ENCODE measurements at places on chromosomes 11 and 22.
A peak's percentile ranks its signal among the peaks of the same experiment; 100 is the strongest.

- DNase-seq: no peak
Observed at GRCh38 chr22:46085828-46086576, 64.3 kb upstream of the PPARA start.

GRCh38 chr22:18970176-18970947, 34.3 kb upstream of the PRODH start:
- DNase-seq: no peak

- no peak for DNase-seq
Observed at GRCh38 chr11:70736937-70737640, 338.8 kb downstream of the CTTN start.

DNA sequence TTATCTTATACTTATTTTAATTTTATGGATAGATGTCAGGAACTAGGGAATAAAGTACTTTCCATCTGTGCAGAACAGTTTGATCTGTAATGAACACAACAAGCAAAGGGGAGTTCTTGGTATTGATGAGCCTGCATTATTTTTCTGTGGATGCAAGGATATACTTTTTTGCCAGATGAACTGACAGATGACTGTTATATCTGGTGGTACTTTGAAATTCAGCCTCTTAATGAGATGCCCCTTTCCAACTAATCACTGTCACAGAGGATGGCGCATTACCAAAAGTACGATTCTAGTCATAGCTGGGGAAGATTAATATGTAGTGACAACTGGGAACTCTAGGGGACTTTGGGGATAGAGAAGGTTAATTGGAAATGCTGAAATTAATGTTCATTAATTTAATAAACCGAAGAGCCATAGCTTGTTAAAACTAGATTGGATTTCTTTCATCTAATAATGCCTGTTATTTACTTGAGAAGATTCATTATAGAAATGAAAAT, 603.4 kb upstream of the CNTN5 start:
- DNase-seq: no peak

- peak; percentile 1 for DNase-seq
Observed at GRCh38 chr11:6353367-6353987, 33.2 kb upstream of the CAVIN3 start.

DNA sequence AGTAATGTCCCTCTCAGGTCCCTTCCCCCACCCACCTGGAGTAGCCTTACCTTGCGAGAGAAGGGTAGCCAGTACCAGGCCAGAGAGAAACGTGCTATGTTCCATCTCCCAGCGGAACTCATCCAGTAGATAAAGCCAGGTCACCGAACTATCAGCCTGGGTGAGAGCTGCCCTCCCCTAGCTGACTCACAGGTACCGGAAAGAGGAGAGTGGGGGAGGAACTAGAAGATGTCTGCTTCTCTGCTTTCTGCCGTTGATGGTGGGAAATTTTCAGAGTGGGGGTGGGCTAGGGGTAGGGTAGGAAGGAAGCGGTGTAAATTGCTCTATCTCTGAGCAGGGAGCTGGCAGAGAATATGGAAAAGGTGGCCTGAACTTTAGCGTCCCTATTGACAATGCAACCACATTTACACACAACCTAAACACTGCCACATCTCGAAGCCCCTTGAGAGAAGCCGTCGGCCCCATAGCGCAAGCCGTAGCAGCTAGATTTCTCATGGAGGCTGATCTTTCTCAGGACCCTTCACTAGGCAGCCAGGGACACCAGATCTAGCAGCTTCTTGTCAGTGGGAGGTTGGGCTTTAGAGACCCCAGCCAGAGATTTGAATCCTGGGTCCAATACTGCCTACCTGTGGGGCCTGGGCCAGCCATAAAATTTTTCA, at the start of gene CD3D:
Gene CD3D, minus strand, starts transcription at position 203 of the 659 bp plus-strand sequence. Its CDS starts 98 bp downstream, at position 105.
- DNase-seq: peak; percentile 51

- DNase-seq: no peak
Observed at GRCh38 chr11:16891964-16892363, 122.2 kb downstream of the PLEKHA7 start.

DNA sequence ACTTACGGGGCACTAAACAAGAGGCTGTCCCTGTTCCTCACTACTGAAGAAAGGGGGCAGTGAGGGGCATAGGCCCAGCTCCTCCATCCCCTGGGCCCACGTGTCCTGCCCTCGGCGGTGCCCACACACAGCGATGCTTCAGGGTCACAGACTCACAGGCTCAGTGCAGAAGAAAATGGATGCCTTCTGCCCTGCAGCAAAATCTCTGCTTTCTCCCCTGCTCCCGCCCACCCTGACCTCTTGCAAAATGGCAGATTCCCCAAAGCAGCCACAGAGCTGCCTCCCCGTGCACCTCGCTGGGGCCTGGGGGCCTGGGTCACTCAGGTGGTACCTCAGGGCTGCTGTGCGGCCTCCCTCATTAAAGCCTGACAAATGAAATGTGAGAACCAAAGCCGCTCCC, 204.0 kb downstream of the DSCAML1 start:
- no peak for DNase-seq

GRCh38 chr11:45659818-45660160, 5.6 kb downstream of the CHST1 start:
- no peak for DNase-seq

- no peak for DNase-seq
Observed at GRCh38 chr11:16043617-16044016, 312.7 kb downstream of the SOX6 start.

- DNase-seq: no peak
Observed at GRCh38 chr11:15629690-15630321, 515.1 kb downstream of the INSC start.

DNA sequence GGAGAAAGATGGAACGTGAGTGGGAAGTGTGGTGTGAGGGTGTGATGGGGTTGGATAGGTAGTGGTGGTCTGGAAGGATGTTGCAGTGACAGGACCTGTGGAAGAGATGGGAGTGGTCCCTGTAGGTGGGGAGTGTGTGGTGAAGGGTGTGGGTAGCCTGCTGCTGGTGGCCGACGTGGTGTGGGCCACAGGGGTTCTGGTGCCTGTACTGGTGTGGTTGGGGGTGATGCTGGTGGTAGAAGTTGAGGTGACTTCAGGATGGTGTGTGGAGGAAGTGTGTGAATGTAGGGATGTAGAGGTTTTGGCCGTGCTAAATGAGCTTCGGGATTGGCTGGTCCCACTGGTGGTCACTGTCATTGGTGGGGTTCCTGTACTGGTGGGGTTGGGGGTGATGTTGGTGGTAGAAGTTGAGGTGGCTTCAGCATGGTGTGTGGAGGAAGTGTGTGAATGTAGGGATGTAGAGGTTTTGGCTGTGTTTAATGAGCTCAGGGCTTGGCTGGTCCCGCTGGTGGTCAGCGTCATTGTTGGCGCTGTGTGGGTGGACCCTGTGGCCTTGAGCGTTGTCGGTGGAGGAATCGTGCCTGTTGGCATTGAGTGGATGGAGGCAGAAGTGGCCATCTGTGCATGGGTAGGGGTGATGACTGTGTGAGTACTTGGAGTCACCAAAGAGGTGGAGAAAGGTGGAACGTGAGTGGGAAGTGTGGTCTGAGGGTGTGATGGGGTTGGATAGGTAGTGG, 19.1 kb downstream of the MUC6 start:
- no peak for DNase-seq

GRCh38 chr11:118236170-118236569, 11.4 kb upstream of the JAML start:
- DNase-seq: no peak

- DNase-seq: no peak
Observed at GRCh38 chr11:107549253-107549953, 16.1 kb downstream of the ALKBH8 start.

- DNase-seq: no peak
Observed at GRCh38 chr11:100434821-100435641, 252.1 kb upstream of the ARHGAP42 start.

DNA sequence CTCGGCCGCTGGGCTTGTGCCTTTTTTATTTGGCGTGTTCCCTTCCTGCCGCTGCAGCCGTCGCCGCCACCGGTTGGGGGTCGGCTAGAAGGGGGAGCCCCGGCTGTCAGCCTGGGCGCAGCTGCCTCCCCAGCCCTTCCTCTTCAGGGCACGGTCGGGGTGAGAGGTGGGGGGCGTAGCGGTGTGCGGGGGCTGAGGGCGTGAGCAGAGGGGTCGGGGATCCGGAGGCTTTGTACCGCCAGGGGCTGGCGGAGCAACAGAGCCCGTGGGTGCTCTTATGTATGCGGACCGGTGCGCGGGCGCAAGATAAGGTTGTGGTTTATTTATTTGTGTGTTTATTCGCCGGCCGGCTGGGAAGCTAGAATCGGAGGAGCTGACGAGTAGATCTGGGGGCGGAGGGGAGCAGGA, 477 bp downstream of the ZBTB16 start:
- no peak for DNase-seq

DNA sequence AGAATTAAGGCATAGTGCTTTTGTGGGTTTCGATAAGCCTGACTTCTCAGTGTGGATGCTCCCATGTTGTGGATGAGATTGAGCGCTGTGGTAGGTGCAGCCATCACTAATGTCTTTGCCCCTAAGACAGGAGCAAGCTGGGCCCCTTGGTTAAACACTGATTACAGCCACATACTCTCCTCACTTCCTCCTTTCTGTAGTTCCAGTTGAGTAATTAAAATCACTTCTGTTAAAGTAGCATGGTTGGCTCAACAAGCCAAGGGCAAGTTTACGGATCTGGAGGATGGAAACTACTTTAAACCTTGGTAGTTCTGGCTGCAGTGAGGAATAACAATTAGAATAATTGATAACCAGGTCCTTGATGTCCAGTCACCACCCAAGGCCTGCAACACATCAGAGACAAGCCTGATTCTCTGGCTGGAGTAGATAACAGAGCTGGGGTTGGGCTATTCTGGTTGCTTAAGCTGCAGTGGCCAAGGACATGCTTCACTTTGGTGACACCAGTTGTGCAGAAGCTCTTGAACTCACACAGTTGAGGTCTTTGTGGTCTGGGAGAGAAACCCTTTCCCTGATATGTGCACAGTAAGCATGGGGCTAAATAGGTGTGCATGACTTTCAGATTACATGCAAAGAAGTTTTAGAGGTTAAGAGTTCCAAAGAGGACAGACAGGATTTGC, 81.3 kb downstream of the KIRREL3 start:
- DNase-seq: no peak

GRCh38 chr22:37467391-37467955, 18.7 kb downstream of the MFNG start:
- no peak for DNase-seq

DNA sequence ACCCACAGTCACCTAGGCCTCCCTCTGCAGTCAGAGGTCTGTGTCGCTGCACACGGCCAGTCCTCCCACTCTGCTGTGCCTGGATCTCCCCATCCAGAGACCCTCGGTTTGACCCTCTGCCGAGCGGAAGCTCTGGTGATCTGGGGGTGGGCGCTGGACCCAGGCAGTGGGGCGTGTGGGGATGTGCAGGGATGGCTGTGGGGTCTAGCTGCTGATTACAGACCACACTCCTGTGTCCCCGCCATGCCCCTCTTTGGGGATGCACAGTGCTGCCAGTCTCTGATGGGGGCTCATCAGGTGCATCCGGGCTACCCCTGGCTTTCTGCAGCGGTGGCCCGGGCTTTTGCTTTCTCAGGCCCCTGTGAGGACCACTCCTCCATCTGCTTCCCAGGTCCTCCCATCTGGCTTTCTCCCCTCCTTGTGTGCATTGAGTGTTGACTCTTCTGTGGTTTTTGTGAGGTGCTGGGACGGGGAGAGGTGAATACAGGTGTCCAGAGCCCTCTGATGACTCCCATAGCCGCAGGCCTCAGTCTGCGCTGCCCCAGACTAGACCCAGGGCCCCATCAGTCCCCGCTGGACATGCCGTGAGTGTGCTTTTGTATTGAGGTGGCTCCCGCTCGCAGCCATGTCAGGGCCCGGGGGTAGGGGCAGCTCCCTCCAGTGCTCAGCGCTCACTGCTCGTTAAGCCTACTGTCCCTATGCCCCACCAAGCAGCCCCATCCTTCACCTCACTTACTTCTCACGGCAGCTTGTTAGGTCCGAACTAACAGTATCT, 251.6 kb downstream of the TBC1D22A start:
- no peak for DNase-seq

- no peak for DNase-seq
Observed at GRCh38 chr22:34283844-34284243, 363.6 kb upstream of the LARGE1 start.

DNA sequence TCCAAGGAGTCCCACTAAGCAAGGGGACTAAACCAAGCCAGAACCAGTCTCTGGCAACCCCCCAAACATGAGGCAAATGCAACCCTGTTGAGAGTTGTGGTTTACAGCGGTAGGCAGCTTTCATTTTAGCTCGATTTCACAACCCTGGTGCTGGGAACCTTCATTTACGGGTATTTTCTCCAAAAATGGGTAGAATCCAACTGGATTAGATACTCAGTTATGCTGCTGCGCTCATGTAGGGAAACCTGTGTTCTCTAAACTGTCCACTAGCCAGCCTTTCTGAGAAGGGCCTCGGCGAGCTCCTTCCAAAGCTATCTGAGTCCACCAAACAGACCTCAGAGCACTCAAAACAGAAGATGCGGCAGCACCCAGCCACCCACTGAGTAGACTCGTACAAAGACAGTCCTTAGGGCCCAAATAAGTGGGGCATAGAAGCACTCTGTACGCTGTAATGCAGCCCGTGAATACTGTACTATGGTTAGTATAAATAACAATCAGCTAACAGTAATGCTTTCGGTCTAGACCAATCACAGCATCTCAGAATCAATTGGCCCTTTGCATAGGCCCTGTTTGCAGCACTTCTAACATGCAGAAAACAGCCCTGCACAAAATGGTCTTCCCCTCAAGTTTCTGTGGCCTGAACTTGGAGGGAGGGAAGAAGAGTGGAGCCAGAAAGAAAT, 104.7 kb downstream of the ETS1 start:
- DNase-seq: no peak

DNA sequence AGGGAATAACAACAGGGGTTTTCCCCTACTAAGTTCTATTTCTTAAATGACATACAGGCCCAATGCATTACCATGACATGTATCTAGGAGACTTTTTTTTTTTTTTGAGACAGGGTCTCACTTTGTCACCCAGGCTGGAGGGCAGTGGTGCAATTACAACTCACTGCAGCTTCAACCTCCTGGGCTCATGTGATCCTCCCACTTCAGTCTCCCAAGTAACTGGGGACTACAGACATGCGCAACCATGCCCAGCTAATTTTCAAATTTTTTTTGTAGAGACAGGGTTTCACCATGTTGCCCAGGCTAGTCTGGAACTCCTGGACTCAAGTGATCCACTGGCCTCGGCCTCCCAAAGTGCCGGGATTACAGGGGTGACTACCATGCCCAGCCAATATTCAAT, 7.5 kb downstream of the CPSF7 start:
- DNase-seq: no peak

GRCh38 chr22:16819249-16819648, 6.0 kb downstream of the XKR3 start:
- no peak for DNase-seq

DNA sequence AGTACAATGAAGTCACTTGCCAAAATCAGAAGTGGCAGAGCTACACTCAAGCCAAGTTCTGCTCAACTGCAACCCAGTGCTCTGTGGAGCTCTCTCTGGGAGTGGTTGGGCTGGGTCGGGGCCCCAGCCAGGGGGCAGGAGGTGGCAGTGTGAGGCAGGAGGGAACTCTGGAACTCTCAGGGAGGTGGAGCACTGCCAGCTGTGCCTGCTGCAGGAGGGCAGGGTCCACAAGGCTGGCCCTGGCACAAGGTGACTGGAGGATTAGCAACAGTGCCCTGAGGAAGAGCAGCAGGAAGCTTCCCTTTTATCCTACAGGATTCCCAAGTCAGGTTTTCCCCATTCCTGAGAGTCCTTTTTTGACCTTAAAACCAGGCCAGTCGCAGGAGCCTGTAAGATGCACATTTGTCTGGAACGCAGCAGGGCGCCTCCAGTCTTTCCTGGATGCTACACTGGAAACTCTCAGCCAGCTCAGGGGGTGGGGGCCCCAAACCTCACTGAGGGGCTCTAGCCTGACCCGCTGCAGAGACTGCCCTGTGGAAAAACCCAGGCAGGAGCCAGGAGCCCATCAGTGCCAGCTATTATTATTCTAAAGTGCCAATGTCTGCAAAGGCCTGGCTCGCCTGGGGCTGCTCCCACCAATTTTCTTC, 31.8 kb downstream of the DKK3 start:
- DNase-seq: no peak

Data from activated naive CD8-positive, alpha-beta T cell treated with anti-CD3 and anti-CD28 coated beads, Interleukin-2, amount 50 U/mL, for 16 hours (primary cell).